ENCODE measurements at places on chromosomes 1 and 21. TPM values are rescaled to one million over a fixed set of nuclear protein-coding genes. Genes with fewer than 3 reads are reported as not detected.

DNAJC6 gene
- 0.16 TPM for total RNA-seq

TRABD2B gene
- total RNA-seq: under 0.01 TPM

PTGER3 gene
- total RNA-seq: 0.47 TPM

CD244 gene
- total RNA-seq: not detected

ELF3 gene
- under 0.01 TPM for total RNA-seq

SHISA4 gene
- 10.1 TPM for total RNA-seq

OR10J1 gene
- not detected for total RNA-seq

ECM1 gene
- 16.4 TPM for total RNA-seq

PLEKHN1 gene
- total RNA-seq: 0.63 TPM

IFNAR1 gene
- 13.2 TPM for total RNA-seq

THEM5 gene
- total RNA-seq: not detected

TMPRSS2 gene
- total RNA-seq: not detected

EXO1 gene
- total RNA-seq: 1.9 TPM

SIM2 gene
- total RNA-seq: not detected

ZNF593OS gene
- total RNA-seq: not detected

All from bronchial smooth muscle cell (primary cell).